Activated effector memory CD4-positive, alpha-beta T cell treated with Interleukin-2 at 50 U/mL for 16 hours (primary cell): ENCODE measurements at places on chromosomes 16 and 17.

DNA sequence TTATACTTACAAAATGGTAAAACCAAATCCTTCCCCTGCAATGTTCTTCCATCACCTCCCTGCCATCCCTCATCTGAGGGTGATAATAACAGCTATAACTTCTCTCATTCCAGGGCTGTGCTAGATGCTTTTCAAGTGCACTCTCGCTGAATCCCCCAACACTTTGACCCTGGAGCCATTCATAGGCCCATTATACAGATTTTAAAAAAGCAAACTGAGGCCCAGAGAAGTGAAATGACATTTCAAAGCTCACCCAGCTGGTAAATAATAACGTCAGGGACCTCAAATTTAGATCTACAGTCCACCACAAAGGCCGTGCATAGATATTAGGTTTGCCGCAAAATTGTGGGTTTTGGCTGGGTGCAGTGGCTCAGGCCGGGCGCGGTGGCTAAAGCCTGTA lies 378.8 kb downstream of the SLC39A11 start:
- DNase-seq, result no peak

GRCh38 chr16:1788708-1789100 lies 4.8 kb downstream of the IGFALS start:
- no peak for DNase-seq

- no peak for DNase-seq
Measured at GRCh38 chr17:45292696-45293412, 24.0 kb downstream of the MAP3K14 start.

- no peak for DNase-seq
Measured at GRCh38 chr16:83550183-83550569, 257.6 kb upstream of the HSBP1 start.

DNA sequence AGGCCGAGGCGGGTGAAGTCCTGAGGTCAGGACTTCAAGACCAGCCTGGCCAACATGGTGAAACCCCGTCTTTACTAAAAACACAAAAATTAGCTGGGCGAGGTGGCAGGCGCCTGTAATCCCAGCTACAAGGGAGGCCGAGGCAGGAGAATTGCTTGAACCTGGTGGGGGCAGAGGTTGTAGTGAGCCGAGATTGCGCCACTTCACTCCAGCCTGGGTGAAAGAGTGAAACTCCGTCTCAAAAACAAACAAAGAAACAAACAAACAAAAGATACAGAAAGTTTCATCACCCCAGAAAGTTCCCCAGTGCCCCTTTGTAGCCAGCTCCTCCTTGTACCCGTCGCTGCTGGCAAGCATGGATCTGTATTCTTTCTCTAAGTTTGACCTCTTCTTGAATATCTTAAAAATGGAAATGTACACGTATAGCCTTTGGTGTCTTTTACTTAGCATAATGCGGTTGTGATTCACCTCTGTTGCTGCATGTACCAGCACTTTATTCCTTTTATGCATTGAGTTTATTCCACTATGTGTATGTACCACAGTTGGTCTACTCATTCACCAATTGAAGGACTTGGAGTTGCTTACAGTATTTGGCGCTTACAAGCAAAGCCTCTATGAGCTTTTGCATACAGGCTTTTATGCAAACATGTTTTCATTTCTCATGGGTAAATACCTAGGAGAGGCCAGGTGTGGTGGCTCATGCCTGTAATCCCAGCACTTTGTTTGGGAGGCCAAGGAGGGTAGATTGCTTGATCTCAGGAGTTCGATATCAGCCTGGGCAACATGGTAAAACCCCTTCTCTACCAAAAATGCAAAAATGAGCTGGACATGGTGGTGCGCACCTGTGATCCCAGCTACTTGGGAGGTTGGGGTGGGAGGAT lies 87.5 kb upstream of the CLEC18A start:
- DNase-seq, result no peak

DNA sequence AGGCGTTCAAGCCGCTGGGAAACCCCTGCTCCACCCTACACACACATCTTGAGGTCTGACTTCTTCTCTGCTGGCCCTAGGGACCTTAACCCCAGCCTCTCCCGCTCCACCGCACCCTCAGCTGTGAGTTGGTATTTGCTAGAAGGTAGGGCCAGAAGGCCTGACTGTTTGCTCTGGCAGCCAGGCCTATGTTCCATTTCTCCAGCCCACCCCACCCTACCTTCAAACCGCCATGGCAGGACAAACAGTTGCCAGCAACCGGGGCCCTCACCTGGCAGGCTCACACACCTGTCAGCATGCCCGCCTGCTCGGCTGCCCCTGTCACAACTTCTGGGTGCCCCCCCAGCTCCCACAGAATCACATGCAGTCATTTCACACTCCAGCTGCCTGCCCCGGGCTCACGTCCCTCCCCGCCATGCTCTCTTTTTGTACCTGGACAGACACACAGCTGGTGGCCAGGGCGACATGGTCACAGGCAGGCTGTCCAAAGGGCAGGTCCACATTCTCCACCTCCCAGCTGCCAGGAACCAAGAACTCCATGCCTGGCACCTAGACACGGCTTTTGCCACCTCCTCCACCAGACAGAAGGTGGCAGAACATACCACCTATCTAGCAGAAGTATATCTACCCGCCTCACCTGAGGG lies 2.6 kb upstream of the ATP2A3 start:
- no peak for DNase-seq

GRCh38 chr17:38674014-38674748 lies 576 bp downstream of the EPOP start:
- DNase-seq, result no peak

GRCh38 chr17:49511810-49512209 lies 16.7 kb downstream of the NGFR start:
- no peak for DNase-seq

DNA sequence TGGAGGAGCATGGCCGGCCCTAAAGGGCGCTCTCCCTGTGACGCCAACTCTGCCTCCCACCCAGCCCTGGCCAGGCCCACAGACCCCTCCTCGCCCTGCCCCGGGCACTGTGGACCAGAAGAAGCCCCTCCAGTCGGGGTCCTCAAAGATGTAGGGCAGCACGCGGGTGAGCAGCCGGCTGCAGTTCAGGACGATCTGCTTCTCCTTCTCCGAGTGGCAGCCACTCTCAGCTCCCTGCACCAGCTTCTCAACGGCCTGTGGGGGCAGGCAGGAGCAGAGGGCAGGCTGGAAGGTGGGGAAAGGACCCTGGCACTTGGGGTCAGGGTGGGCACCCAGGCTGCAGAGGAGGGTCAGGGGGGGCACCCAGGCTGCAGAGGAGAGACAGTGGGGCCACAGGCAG lies 8.9 kb downstream of the HID1 start:
- DNase-seq, result no peak

- DNase-seq, result no peak
Measured at GRCh38 chr16:77834635-77835540, 46.5 kb downstream of the VAT1L start.

DNA sequence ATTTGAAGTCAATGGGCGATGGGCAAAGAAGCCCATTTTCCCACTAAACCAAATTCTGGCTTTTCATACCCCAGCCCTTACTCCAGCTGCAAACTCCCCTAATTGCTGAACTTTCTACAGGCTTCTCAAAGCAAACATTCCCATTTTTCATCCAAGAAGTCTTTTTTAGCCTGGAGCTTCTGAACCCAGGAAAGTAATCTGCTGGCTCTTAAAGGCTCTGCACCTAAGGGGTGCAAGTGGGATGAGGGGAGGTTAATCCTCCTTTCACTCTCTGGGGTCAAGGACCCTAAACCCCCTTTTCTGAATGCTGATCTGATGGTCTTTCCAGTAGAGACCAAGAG lies 2.4 kb downstream of the HOXB7 start:
- no peak for DNase-seq

GRCh38 chr17:27657620-27658019 lies 26.6 kb downstream of the LGALS9 start:
- DNase-seq, result no peak
